ENCODE measurements at places on chromosomes 1 and 21.

- DNase-seq, result no peak
These were observed 126.4 kb upstream of the C1orf21 start for GRCh38 chr1:184260382-184260781.

DNA sequence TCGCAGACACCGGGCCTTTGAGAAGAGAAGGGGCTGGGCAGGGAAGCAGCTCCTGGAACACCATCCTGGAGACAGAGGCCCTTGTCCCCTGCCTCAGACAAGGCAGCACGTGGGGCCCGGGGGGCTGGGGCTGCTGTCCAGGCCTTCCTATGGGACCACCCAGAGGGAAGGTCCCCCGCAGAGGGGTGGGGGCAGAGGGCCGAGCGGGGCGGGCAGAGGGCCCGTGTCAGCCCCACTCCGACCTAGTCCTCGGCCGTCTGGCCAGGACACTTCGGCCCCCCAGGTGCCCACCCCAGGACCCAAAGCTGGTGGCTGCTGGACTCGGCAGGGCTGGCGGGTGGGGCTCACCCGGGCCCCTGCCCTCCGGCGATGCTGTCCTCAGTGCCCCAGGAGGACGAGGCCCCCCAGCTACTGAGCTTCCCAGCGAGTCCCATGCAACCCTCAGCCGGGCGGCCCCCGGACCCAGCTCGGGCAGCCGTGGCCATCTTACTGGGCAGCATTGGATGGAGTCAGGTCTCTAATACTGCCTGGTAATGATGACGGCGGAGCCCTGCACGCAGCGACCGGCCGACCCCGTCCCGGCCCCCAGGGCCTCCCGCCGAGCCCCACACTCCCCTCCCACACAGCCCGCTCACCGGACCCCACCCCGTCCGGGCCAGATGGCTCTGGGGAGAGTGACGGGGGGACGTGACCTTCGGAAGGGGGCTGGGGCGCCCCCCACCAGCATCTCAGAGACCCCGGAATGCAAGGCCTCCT, 6.9 kb upstream of the TTLL10 start:
- no peak for DNase-seq

GRCh38 chr1:109886827-109887226, 23.8 kb upstream of the CSF1 start:
- DNase-seq, result no peak

DNA sequence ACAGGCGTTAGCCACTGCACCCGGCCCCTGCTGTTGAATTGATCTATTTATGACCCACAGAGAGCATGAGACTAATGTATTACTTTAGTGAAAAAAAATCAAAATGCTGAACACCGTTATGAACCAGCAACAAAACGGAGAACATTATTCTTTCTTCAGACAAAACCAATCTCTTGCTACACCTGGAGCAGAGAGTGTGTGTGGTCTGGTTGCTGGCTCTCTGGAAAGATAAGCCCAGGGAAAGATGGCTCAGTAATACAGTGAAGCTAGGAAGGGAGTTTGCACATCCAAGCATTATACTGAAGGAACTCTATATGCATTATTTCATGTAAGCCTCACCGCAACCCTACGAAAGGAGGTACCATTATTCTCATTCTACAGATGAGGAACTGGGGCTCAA, 117.0 kb downstream of the GLUL start:
- DNase-seq, result no peak

GRCh38 chr1:159187647-159188374, 16.4 kb downstream of the CADM3 start:
- no peak for DNase-seq

DNA sequence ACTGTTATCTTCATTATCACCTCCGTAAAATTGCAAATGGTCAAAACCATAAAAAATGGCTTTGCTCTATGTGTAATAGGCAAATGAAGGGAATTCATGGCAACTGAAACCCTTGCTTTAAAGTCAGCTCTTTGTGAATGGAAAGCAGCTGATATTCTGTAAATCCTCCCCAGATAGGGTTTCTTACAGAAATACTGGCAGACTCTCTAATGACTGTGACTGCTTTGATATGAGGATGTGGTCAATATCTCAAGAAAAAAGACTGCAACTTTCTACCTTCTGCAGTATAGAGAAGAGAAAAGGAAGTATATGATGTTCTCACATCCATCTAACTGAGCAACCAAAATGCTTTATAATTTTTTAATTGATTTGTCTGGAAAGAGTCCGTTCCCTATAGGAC, 193.1 kb downstream of the ST6GALNAC3 start:
- no peak for DNase-seq

- DNase-seq, result no peak
These were observed 82.6 kb downstream of the ATF6 start for GRCh38 chr1:161848676-161849075.

- DNase-seq, result no peak
These were observed at the start of gene C1orf141 for GRCh38 chr1:67134695-67135094. TSS of gene C1orf141 (minus strand) at chr1:67134970. CDS start at chr1:67127240, 7,730 bp downstream.

GRCh38 chr1:226887006-226887405, 16.6 kb downstream of the PSEN2 start:
- no peak for DNase-seq

DNA sequence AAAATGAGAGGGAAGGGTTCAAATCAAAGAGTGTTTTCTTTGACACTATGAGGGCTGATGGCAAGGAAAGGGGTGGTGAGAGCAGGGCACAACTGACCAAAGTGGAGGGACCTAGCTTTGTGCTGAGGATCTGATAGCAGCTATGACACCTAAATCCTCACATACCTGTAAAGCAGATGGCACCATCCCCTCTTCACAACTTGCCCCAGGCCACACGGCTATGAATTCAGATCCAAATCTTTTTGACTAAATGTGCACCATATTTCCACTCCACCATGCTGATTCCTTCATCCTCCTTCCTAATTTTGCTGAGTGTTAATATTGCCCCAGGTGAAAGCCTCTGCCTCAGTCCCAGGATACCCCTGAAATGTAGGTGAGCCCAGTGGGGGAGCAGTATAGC, 385.7 kb downstream of the PLPP3 start:
- no peak for DNase-seq

DNA sequence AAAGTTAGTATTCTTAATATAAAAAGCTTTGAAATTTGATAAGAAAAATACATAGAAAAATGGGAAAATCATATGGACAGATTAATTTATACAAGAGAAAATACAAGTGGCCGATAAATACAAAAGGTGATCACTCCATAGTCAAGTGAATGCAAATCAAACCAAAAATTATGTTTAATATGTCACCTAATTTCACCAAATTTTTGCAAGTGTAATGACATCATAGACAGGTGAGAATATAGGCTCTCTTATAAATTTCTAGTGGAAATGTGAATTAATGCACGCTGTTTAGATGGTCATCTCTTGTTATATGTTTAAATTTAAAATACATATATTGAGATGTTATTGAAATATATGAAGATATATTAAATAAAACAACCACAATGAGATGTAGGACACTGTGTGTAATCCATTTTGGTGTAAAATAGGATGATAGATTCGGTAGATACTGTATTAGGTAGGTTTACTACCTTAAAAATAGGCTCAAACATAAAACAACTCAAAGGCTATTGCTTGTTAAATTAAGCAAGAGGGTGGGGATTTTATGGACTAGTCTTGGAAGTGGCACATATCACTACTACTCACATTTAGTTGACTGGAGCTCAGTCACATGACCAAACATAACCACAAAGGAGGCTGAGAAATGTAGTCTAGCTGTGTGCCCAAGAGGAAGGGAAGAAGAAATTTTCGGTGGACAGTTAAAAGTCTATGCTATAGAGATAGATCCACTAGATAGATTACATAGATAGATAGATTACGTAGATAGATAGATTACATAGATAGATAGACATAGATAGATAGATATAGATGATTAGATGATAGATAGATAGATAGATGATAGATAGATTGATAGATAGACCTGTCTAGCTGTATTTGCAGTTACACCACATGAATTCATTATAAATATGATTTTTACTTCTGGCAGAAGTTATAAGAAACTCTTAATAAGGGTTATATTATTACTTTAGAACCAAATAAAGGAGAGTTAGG, 9.2 kb downstream of the INSL5 start:
- DNase-seq, result no peak

GRCh38 chr1:36224537-36225282, 467 bp downstream of the THRAP3 start:
- DNase-seq, result no peak

GRCh38 chr1:211609120-211610024, 30.4 kb upstream of the SLC30A1 start:
- no peak for DNase-seq

DNA sequence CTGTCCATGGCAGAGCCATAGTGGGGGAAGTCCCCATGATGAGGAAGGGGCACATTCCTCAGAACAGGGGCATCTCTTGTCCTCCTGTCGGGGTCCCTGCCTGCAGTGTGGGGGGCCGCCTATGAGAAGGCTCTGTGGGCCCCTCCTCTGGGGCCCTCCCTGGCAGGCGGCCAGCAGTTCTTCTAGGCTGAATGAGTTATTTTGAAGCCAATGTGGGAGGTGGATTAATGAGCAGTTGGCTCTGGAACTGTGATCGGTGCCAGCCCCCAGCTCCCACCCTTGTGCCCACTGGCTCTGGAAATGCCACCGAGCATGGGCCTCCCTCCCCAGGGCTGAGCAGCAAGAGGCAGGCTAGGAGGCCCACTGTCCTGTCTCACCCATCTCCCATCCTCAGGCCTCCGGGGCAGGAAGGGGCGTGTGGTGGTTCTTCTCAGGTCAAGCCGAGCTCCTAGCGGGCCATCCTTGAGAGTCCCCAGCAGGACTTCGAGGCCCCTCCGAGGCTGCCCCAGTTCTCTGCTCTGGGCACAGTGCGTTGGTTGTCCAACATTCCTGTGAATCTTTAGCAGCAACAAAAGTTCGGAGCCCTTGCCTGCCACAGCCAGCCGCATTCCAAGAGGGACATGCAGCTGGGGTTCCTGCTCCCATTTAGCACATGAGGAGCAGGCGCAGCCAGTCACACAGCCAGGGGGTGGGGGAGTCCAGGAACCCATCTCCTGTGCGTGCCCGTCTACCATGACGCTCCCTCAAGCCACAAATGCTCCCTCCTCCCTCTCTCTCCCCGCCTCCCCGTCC, 57.2 kb downstream of the EDN2 start:
- DNase-seq, result no peak

DNA sequence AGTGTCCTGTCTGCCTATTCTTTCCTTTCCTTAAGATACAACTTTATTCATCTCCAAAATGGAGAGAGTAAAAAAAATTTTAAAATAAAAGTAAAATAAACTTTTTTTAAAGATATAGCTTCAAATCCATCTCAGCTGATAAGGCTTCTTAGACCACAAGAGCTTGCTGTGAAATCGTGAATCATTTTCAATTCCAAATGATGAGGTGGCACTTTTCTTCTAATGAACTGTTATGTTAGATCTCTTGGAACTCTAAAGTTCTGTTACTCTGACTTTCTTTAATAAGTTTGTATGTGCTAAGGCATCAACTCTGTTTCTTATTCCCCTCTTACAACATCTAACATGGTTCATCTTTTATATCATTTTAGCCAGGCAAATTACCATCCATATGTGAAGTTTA, 4.5 kb downstream of the SH3GLB1 start:
- no peak for DNase-seq

Data from activated naive CD8-positive, alpha-beta T cell treated with anti-CD3 and anti-CD28 coated beads, Interleukin-2, amount 50 U/mL, for 16 hours (primary cell).